ENCODE measurements at places on chromosomes 7 and 10.

- DNase-seq, result no peak
These were observed 387.6 kb downstream of the KCNMA1 start for GRCh38 chr10:77249901-77250459.

DNA sequence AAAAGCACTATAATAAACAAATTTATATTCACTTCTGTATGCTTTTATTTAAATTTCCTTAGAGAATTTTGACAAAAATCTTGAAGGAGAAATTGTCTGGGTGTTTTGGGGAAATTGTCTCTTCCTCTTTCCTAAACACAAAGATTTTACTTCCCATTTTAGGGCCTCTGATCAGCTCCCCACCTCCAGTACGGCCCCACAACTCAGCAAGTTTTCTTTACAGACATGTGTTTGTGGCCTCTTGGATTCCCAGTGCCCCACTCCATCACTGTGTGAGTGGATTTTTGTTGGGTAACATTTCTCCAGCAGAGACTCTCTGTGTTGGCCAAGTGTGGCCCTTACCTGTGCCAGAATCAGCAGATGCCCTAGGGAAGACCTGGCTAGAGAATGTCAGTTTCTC, 182.8 kb upstream of the CDC14C start:
- DNase-seq, result no peak

DNA sequence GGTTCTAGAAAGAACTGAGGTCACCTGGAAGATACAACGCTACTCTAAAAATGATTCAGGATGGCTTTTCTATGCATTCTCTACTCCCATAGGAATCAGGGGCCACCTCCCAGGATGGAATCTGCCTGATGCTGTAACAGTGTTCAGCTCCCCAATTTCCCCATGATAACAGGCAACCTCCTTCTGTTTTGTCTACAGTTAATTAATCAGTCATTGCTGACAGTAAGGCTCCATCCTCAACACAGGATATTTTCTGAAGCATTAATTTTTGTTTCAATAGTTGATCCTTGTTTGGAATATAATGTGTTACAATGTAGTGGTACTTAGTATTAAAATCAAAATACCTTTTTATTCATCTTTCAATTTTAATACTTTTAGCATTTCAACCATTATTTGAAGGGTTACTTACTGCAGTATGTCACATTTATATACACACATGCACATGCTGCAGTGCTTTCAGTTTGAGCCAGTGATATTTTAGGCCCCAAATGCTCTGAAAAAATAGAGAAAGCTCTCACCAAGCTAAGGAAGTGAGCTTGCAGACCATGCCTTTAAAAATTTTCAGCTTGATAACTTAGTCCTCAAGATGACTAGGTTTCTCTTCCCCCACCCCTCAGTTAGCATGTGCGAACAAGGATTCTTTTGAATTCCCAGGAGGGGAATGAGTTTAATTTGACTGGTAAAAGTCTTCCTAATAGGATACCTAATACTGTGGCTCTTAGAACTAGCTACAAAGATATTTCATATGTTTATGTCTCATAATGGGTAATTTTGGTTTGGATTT, 592 bp upstream of the PIK3CG start:
- DNase-seq, result peak; percentile 25

DNA sequence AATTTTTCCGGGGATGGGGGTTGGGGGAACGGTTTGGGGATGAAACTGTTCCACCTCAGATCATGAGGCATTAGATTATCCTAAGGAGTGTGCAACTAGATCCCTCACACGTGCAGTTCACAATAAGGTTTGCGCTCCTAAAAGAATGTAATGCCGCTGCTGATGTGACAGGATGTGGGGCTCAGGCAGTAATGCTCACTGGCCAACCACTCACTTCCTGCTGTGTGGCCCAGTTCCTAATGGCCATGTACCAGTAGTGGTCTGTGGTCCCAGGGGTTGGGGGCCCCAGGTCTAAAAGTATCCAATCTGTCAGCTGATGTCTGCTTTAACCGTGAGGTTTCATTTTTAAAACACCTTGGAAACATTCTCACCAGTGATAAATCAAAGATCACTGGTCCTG, 2.2 kb downstream of the STN1 start:
- no peak for DNase-seq

- DNase-seq, result peak; percentile 86
These were observed at the start of gene HHEX for GRCh38 chr10:92689663-92690210. TSS of gene HHEX (plus strand) at chr10:92689955. CDS start at chr10:92689987, 32 bp downstream.

DNA sequence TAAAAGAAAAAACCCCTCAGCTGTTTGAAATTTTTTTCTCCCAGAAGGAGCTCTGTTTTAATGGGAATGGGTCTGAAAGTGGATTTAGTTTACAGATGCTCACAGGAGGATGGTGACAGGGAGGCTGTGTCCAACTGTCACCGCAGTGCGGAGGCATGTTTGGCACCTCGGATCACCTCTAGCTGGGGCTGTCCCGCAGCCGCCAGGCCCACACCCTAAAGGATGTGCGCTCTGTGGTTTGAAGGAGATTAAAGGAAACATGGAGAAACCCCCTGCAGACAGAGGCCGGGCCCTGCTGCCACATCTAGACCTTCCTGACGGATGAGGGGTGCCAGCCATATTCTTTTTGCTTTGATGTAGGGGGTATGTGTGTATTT, 160.6 kb downstream of the DNAJB6 start:
- DNase-seq, result no peak

GRCh38 chr7:37536706-37537105, 88.0 kb upstream of the ELMO1 start:
- DNase-seq, result no peak

GRCh38 chr10:20948686-20949327, 51.7 kb upstream of the NEBL start:
- DNase-seq, result peak; percentile 17

GRCh38 chr7:142500366-142500765, 242.5 kb upstream of the PRSS58 start:
- no peak for DNase-seq

- DNase-seq, result no peak
These were observed 231.4 kb downstream of the CREB5 start for GRCh38 chr7:28643584-28644340.

DNA sequence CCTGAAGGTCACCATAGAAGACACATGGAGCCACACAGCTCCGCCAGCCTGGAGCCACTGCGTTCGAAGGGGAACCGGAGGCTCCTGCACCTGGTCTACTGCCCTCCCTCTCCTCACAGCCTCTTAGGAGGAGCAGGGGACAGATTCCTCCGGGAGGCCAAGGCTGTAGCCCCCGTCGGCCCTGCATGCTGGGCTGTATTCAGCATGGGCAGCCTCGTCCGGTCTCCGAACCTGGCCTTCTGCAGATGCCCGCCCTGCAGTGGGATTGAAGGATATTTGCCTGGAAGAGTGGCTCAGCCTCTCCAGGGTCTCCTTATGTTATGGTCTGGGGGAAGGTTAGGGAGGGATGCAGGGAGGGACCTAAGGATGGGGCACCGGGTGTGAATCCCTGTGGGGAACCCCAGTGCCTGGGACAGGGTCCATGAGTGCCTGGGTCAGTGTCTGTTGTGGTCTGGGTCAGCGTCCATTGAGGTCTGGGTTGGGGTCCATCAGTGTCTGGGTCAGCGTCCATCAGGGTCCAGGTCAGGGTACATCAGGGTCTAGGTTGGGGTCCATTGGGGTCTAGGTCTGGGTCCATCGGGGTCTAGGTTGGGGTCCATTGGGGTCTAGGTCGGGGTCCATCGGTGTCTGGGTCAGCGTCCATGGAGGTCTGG, 13.0 kb upstream of the SCART1 start:
- DNase-seq, result no peak

- no peak for DNase-seq
These were observed 32.5 kb upstream of the DOCK1 start for GRCh38 chr10:126872768-126873167.

DNA sequence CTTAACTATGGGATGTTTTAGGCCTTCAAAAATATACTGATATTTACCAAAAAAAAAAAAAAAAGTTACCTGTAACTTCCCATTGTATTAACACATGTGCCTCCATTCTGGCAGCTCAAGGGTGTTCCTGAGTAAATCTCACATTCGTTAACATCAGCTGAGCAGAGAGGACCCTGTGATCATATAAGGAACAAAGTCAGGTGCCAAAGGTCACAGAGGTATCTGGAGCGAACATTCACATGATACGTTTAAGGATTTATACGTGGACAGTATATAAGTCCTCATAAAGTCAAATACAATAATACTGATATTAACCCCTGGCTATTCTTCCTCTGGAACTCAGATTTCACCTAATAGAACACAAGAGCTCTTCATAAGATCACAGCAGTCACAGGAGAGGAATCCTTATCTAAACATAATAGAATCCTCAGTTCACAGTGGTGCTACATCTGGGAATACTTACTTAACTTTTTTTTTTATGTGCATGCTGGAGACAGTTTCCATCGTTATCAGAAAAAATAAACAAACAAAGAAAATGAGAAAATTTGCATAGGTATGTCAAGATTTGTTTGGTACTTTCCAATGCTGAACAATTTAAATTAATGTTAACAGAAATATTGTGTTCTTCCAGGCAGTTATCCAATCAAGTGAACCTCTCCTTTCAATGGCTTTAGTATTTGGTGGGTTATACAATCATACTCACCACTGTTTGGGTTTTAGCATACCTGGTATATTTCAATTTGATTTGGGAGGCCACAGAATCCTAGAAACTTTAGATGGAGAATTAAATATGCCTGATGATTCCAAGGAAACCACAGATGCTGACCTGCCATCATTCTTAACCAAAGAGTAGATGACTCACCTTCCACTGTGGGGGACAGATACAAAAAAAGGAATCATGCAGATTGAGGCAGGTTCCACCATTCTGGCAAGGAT, 6.6 kb downstream of the CUBN start:
- DNase-seq, result no peak

GRCh38 chr10:133381036-133381435, 2.0 kb downstream of the PAOX start:
- no peak for DNase-seq

DNA sequence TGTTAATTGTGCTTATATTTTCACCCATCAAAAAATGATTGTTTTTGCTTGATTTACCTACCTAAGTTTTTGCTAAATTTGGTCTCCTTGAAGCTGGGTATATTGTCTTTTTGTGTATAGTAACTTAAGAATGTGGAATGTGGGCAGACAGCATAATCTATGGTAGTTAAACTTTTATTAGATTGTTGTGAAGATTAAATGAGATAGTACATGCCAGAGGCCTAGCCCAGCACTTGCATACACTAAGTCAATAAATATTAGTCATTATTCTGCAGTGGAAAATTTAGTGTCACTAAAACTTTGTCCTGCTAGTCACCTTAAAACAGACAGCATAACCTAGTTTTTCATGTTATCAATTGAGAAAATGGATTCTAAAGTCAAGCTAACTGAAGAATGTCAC, 19.3 kb upstream of the RPA3 start:
- DNase-seq, result no peak

DNA sequence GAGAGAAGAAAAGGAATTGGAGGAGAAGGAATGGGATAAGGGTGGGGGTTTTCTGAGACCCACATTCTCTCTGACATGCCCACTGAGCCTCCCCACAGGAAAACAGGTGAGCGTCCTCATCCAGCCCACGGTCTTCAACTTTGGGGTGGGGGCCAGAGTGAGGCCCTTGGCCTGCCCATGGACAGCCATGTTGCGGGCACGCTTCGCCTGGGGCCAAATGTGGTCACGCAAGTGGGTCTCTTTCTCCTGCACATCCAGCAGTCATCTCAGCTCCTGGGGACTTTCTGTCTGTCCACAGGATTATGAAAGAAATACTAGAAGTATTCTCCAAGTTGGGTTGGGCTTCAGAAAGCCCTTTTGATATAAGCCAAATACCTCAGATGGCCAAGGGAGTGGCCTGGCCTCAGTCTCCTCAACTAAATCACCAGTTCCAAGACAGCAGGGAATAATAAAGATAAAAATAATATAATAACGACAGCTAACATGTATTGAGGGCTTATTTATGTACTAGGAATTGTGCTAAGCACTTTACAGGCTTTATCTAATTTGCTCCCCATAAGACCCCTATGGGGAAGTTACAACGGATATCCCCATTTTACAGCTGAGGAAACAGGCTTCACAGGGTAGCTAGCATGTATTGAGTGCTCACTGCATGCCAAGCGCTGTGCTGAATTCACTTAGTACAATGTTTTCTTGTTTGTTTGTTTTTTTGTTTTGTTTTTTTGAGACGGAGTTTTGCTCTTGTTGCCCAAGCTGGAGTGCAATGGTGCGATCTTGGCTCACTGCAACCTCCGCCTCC, 57.2 kb upstream of the LBX1 start:
- no peak for DNase-seq

GRCh38 chr10:96524741-96525140, 11.0 kb upstream of the TLL2 start:
- no peak for DNase-seq

GRCh38 chr7:155344270-155344617, 46.6 kb downstream of the INSIG1 start:
- DNase-seq, result no peak

DNA sequence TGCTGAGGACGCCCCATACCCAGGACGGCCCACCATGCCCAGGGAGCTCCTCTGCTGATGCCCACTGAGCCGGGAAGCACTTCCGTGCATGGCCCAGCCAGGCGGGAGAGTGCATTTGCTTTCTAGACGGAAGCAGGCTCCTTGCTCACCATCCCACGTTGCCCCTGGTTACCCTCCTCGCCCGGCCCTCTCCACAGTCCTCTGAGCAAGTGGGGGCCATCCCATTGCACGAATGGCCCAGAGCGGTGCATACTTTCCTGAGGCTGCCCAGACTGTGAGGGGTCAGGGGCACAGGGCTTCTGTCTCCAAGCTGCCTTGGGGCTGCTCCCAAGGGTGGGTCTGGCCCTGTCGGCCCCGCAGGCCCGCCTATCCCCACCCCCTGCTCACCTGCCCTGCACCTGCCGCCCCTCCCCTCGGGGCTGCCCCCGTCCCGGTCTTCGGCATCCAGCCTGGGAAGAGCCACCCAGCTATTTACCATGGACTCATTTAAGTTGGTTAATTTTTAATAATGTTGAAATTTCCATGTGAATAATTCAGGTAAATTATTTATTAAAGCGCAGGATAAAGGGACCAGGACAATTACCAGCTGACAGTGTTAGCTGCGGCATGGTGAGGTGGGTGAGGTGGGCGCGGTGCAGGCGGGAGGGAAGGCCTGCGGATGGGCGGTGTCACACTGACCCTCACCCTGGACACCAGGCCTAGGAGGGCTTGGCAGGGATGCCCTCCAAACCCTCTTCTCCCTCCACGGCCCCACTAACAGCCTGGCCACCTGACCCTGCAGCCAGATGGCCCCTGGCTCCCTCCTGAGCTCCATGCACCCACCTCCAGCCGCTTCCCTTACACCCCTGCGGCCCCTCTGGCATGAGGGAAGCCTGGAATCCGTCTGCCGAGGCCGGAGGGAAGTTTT, 104.4 kb downstream of the MICALL2 start:
- no peak for DNase-seq

- DNase-seq, result no peak
These were observed 33.9 kb downstream of the BCAP29 start for GRCh38 chr7:107613948-107614347.

DNA sequence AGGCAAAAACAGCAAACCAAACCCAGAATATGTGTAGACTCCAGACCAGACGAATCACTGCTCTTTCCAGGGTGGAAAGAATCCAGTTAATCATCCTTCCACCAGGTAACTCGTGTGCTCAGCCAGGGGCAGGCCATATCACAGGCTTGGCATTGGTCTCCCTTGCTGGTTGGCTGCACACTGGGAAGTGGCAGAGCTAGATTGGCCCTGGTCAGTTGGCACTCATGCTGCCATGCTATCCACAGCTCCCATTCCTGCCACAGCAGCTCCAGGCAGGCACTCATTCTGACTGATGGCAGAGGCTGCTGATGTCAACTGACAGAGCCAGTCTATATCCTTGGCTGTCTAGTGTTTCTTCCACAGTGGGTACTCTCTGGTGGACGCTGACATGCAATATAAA, 9.7 kb upstream of the GDF10 start:
- no peak for DNase-seq

GRCh38 chr7:152344253-152344652, 91.5 kb downstream of the KMT2C start:
- DNase-seq, result no peak

All from OCI-M1 (cell line).